NCI-H1930 (cell line): ENCODE measurements at places on chromosomes 4 and X.

DNA sequence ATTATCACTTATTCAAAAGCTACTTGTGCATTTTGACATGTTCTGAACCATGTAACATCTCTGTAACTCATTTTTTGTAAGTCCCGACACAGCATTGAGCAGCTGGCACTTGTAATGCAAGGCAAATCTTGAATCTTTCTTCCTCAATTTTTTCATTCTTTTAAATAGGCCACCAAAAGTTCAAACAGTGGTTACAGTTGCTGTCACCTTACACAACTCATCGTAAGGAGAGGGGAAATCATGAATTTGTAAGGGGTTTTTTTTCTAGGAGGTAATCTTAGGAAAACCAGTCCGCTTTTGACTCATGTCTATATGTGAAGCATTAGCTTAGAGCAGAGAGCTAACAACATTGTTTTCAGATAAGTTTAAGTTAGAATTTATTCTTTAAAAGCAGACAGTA, 124.5 kb downstream of the PDLIM5 start:
- no peak for DNase-seq

DNA sequence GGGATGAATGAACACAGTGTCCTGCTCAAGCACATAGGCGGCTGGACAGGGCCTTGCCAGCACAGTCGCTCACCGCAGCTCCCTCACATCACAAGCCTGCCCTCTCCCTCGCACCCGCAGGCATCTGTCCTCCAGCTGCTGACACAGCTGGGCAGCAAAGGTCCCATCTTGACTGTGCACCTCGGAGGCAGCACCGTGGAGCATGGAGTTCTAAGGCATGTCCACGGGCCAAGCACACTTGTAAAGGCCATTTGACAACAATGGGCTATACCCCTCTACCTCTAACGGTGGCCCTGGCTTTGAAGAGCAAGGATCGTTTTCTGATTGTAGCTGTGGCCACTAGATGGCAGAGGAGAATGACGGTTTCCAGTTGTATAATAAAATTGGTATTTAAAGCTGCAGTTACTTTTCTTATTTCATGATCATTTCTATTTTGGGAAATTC, 53.8 kb downstream of the APLN start:
- peak; percentile 8 for DNase-seq

- no peak for DNase-seq
These were observed 29.1 kb downstream of the ZNF185 start for GRCh38 chrX:152926923-152927322.

- no peak for DNase-seq
These were observed 6.8 kb upstream of the SLC25A6 start for GRCh38 chrX:1398431-1399340.

DNA sequence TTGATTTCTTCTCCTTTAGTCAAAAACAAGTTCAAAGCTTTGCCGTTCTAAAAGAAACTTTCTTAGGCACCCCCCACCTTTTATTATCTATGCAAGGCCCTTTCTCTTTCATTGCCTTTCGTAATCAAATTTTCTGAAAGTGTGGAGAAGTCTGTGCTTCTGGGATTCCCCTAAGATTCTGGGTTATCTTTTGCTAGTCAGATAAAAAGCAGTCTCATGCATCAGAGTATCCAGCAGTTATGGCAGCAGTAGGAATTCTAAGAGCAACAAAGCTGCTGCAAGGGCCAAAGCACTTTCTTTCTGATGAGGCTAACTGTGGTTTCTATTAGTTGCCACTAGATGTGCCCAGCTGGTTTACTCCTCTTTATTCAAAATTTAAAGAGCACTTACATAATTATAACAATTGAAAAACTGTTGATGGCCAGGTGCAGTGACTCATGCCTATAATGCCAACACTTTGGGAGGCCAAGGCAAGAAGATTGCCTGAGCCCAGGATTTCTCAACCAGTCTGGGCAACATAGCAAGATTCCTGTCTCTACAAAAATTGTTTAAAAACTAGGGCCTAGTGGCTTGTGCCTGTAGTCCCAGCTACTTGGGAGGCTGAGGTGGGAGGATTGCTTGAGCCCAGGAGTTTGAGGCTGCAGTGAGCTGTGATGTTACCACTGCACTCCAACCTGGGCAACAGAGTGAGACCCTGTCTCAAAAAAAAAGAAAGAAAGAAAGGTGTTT, 296.2 kb downstream of the PAPSS1 start:
- no peak for DNase-seq

GRCh38 chr4:83382850-83383249, 48.2 kb upstream of the HPSE start:
- no peak for DNase-seq
